ENCODE measurements at places on chromosomes 6 and 20.

GRCh38 chr20:5973971-5974370 lies 23.5 kb downstream of the MCM8 start:
- DNase-seq = no peak

DNA sequence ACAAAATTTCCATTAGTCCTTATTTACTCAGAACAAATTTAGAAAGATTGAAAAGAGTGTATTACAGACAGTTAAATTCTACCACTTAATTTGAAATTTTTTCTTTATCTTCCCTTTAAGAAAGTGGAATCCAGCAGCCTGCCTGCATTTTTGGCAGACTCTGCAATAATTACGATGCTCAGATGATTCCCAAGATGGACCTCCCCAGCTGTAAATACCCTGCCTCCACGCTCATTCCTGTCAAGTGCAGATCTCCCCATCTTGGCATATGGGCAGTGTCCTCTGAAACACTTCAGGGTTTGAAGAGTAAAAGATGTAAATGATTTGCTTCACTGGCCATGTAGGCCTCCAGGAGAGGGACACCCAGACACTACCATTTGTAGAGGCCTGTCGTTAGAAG lies 471.2 kb downstream of the PRKN start:
- DNase-seq = no peak

DNA sequence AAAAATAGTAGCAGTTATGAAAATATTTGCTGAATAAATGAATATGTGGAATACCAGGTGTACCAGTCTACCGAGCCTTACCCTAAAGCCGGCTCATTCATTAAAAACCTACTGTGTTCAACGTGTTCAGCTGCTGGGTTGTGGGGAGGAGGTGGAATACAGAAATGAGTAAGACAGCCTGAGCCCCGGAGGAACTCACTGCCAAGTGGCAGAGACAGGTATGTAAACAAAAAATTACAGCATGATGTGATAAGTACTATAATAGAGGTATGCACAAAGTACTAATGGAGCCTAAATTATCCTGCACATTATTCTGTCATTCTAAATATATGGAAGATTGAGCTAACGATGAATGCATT lies 6.8 kb upstream of the ADTRP start:
- DNase-seq = no peak

DNA sequence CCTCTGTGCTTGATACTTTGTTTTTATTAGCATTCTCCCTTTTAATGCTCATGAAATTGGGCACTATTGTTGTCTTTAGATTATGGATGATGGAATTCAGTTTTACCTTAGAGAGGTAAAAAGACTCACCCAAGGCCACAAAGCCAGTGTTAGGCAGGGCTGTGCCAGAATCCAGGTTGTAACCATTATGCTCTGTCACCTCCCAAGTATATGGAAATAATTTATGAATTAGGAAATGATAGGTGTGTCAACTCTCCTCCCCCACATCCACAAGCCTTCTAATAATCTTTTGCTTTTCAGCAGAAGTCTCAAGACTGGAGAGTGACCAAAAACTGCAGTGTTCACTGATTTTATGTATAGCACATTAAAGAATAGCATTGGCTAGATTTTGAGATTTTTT lies 13.0 kb downstream of the DCBLD1 start:
- no peak for DNase-seq

DNA sequence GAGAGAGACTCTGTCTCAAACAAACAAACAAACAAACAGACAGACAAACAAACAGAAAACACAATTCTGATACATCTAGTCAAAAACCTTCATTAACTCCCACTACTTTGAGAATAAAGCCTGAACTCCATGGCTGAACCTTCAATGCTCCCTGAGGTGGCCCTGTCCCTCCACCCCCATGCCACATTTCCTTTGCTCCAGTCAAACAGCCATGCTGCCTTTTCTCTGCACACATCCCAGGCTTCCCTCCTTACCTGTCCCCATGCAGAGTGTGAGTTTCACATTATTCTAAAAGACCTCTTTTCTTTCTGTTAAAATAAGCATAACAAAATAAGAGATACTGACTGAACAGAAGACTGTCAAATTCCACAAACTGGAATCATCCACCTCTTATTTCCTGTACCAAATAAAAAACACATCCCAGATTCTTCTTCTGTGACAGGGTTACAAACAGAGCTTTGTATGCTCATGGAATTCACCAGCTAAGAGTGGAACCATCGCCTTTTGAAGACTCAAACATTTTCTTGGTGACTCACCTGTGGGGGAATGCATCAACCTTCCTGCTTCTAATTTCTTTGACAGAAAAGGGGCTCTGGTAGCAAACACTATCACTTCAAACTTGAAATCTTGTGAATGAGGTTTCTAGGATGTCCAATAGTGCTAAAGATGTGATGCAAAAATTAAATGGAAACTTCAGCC lies 71.0 kb upstream of the SLC22A16 start:
- DNase-seq = no peak

GRCh38 chr6:108002365-108003221 lies 44.6 kb upstream of the SEC63 start:
- peak; percentile 85 for DNase-seq
